ENCODE measurements at places on chromosomes 11 and 22.

- DNase-seq: no peak
These were observed 316.5 kb downstream of the KIRREL3 start for GRCh38 chr11:126683766-126684728.

DNA sequence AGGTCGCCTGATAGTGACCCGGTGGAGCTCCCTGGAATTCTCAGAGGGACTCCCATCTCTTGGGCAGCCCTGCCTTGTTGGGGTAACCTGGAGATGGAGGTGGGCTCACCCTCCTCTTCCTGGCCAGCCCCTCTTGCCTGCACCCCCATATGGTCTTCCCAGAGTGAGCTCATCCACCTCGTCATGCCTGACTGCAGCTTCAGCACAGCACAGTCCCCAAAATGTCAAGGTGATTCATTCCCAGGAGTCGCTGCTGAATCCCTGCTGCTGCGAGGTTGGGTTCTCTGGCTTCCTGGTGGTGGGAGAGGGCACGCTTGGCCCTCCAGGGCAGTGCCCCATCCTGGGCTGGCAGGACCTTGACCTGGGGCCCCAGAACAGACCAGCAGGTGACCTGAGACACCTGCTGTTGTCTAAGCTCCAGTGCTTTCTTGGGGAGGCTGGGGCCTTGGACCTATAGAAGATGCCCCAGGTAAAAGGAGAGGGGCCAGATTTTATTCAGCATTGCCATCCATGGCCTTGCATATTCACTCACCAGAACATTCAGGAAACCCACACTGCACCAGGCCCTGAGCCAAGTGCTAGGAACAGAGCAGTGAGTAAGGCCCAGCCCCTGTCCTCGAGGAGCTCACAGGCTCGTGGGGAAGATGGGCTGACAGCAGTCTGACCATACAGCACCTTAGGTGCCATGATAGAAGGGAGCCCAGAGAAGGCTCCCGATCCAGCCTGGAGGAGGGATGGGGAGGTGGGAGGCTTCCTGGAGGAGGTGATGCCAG, 72.9 kb downstream of the CACNA1I start:
- DNase-seq: no peak

- DNase-seq: no peak
These were observed 16.2 kb upstream of the RAC2 start for GRCh38 chr22:37260155-37260795.

DNA sequence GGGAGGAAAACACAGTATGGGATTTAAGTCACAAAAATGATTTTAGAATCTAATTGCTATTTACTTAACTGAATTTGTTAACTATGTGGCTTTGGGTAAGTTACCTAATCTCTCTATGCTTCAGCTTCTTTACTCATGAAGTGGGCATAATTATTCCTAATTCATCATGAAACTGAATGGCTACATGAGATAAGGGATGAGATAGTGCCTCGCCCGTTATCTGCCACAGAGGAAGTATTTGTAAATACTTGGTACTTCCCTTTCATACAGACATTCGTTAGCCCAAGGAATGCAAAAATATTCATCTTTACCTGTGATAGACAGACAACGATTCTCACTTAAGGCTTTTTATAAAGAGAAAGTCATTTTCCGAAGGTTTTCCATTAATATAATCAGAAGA, 221.2 kb upstream of the BLID start:
- DNase-seq: no peak

DNA sequence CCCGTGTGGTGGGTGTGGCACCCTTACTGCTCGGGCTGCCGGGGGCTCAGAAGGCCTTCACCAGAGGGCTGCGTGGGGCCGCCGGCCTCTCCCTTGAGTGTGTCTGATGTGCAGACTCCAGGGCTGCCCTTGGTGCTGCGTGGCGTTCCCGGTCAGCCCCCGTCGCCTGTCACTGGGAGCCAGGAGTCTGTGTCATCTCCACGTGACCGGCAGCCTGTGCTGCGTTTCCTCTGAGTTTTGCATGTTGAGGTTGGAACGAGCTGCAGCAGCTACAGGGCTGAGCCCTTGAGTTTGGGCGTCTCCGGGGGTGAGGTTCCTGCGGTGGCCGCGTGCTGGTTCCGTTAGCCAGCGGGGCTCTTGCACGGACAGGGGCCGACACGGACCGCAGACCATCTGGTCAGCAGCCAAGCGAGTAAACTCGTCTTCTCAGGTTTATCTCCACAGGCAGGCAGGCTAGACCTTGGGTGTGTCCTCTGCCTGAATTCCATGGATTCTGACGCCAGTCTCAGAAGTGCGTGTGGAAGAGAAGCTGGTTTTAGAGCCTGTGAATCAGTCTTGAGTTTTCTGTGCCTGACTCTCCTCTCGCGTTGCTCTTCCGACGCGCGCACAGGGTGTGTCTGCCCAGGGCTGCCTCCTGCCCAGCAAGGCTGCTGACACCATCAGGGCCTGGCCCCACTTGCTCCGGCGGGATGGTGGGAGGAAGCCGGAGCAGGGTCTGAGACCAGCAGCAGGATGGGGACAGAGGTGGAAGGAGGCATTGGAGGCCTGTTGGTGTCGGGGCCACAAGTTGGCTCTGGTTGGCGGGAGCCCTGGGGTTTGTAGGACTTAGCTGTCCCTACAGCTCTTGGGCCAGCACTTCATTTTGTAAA, 10.5 kb downstream of the PTDSS2 start:
- DNase-seq: no peak

DNA sequence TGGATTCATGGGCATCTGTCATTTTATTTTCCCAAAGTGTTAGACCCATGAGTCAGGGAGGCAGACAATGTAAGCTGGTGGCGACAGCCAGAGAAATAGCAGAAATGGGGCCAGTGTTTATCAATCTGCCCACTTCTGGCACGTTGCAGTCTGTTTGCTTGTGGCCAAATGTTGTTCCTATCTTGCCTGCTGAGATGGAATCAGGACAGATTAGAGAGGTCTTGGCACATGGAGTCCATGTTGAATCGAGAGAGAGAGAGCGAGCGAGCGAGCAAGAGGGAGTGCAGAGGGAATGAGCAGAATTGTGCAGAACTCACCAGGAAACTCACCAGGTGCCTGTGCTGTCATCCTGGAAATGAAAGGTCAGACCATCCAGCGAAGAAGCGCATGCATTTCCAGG, 21.9 kb upstream of the PARVG start:
- DNase-seq: no peak

DNA sequence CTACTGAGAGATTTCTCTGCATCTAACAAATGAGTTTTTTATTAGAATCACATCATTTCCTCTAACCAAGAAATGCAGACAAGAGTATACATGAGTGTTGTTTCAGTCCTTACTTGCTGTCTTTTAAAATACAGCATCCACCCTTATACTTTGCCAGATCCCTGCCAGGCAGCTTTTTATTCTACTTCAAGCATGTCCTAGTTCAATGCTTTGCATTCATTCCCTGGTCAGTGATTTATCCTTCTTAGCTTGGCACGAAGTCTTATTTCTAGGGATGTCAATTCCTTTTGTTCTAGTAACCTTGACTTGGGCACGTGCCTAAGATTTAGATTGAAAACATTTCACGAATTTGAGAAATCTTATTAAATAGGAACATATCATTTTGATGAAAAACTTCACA, 307.2 kb upstream of the MPPED2 start:
- no peak for DNase-seq

- no peak for DNase-seq
These were observed 164.6 kb downstream of the ST3GAL4 start for GRCh38 chr11:126519764-126520734.

DNA sequence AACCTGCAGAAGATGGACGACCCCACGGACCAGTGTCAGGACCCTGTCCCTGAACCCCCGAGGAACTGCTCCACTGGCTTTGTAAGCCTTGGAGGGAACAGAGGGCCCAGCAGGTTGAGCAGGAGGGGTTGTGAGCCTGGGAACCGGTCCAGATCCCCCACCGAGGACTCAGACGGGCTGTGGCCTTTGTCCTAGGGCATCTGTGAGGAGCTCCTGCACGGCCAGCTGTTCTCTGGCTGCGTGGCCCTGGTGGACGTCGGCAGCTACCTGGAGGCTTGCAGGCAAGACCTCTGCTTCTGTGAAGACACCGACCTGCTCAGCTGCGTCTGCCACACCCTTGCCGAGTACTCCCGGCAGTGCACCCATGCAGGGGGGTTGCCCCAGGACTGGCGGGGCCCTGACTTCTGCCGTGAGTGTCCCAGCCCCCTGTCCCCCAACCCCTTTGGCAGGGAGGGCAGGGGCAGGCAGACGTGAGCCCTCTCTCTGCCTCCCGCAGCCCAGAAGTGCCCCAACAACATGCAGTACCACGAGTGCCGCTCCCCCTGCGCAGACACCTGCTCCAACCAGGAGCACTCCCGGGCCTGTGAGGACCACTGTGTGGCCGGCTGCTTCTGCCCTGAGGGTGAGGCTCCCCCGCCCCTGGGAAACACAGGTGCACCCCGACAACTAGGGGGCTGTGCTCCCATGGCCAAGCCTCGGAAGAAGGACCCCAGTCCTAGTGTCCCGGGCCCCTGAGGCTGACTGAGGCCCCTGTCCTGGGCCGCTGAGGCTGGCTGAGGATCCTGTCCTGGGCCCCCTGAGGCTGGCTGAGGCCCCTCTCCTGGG, 6.4 kb downstream of the MUC5AC start:
- DNase-seq: no peak

DNA sequence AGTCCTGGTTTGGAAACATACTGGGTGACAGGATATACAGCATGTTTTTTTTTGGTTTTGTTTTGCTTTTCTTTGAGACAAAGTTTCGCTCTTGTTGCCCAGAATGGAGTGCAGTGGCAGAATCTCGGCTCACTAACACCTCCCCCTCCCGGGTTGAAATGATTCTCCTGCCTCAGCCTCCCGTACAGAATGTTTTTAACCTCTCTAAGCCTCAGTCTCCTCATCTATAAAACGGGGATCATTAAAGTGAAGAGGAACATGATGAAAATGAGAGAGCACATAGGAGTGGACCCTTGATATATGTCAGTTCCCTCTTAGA, 28.1 kb upstream of the SCARF2 start:
- no peak for DNase-seq

- DNase-seq: no peak
These were observed 7.5 kb upstream of the OR8G1 start for GRCh38 chr11:124233376-124233775.

DNA sequence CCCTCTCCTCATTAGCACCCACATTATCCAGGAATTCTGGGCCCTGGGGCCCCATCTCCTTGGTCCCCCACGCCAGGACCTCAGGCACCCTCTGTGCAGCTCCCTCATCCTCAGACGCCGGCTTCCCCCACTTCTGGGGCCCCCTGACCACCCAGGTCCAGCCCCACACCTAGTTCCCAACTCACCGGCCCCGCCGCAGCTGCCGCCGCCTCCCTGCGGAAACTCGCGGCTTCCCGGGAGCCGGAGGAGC, at the start of gene PCSK7:
Gene PCSK7, minus strand, starts transcription at position 232 of the 250 bp plus-strand sequence. CDS start 2,229 bp downstream, outside the sequence.
- DNase-seq: peak; percentile 75

- no peak for DNase-seq
These were observed 615 bp downstream of the POLD4 start for GRCh38 chr11:67352546-67353316.

- peak; percentile 51 for DNase-seq
These were observed 38.6 kb upstream of the BMAL1 start for GRCh38 chr11:13238879-13239514.

DNA sequence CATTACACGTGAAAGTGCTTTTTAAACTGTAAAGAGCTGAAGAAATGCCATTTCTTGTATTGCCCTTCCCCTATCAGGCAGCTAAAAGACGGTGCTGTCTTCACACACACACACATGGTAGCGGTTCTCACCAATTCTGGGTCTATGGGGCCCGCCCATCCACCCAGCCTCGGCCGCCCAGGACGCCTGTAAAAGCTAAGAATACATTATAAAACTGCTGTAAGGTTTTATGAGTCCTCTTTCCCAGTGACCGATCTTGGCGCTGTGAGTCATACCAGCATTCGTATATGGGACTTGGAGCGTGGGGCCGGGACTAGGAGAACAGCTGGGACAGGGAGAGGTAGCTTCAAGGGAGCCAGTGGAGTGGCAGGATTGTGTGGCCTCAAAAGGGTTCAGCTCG, 149.7 kb upstream of the CADM1 start:
- no peak for DNase-seq

GRCh38 chr11:35247428-35247827, 108.5 kb downstream of the CD44 start:
- peak; percentile 19 for DNase-seq

DNA sequence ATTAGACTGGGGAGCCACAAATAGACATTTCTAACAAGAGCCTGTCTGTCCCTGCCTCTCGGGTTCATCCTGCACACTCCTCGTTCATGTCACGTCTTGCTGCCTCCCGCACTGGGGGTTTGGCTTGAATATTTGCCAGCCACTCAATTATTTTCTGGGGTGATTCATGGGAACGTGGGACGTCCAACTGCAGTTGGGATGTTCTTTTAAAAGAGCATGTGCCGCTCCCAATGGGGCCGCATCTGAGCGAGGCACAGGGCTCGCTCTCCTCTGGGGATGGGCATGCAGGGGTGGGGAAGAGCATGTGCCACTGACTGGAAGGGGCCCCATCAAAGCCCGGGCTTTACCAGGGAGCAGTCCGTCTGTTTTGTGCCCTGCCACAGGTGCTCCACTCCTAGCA, 43.4 kb downstream of the PARVG start:
- no peak for DNase-seq

GRCh38 chr22:40237788-40238424, 60.2 kb downstream of the TNRC6B start:
- DNase-seq: no peak

DNA sequence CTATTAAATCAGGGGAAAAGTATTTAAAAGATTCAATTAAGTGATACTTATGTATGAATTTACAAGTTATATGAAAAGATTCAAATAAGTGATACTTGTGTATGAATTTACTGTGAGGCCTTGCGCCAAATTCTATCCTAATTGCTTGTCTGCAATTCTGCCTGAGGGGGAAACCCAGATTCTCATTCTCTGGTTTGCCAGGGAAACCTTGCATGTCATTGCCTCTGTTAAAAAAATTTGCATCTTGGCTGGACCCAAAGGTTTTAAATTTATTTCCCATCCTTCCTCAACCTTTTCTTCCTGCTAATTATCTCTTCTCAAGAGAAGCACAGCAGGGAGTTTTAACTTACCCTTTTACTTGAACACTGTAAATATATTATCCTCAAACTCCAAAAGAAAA, 13.8 kb downstream of the OLFML1 start:
- DNase-seq: no peak

GRCh38 chr11:67071420-67072284, 15.0 kb downstream of the RHOD start:
- DNase-seq: peak; percentile 82

DNA sequence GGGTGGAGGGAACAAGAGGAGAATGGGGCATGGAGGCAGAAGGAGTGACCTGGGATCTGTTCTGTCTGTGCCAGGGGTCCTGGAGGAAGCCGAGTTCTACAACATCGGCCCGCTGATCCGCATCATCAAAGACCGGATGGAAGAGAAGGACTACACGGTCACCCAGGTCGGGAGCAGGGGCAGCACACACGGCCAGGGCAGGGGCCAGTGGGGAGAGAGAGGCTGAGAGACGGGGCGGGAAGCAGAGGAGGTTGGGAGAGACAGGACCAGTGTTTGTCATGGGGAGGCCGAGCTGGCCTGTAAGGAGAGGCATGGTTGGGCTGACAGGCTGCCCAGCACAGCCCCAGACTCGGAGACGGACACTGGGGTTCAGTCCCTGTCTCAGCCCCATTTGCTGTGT, 4.7 kb downstream of the KCTD17 start:
- no peak for DNase-seq

Data from activated CD4-positive, alpha-beta T cell treated with anti-CD3 and anti-CD28 coated beads, Interleukin-2, amount 50 U/mL, for 48 hours (primary cell).